ENCODE measurements at places on chromosomes 5 and 9. TPM values are rescaled to one million over a fixed set of nuclear protein-coding genes. Genes with fewer than 3 reads are reported as not detected.

The SETD9 gene
- 7.1 TPM for total RNA-seq

The LCN10 gene
- 0.15 TPM for total RNA-seq

The CDH18 gene
- not detected for total RNA-seq

The MSH3 gene
- total RNA-seq, result 12.3 TPM

The BHMT2 gene
- total RNA-seq, result 374 TPM

The FBXW2 gene
- 46.2 TPM for total RNA-seq

The APBB3 gene
- 14.1 TPM for total RNA-seq

The GRIA1 gene
- total RNA-seq, result not detected

The CAMSAP1 gene
- total RNA-seq, result 10.7 TPM

The RNF183 gene
- 0.20 TPM for total RNA-seq

The IFNA2 gene
- total RNA-seq, result not detected

The CD72 gene
- total RNA-seq, result 0.93 TPM

DNA sequence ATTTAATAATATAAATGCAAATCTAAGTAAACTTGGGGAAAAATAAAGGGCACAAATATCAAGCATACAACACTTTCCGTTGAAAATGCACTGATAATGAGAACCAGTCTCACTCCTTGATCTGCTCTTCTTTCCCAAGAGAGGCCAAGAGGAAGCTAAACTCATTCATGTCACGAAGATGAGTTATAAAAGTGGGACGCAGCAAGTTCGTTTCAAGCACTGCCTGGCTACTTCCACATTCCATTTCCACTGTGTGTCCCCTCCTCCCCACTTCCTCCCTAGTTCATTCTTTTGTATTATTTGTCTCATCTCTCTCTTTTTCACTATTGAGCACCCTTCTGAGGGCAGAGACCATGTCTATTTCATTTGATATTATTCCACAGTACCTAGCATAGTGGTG lies 158.1 kb downstream of the SLC24A2 start:
- DNase-seq, result no peak

- DNase-seq, result no peak
These were observed 144.8 kb downstream of the NR3C1 start for GRCh38 chr5:143258559-143259253.

DNA sequence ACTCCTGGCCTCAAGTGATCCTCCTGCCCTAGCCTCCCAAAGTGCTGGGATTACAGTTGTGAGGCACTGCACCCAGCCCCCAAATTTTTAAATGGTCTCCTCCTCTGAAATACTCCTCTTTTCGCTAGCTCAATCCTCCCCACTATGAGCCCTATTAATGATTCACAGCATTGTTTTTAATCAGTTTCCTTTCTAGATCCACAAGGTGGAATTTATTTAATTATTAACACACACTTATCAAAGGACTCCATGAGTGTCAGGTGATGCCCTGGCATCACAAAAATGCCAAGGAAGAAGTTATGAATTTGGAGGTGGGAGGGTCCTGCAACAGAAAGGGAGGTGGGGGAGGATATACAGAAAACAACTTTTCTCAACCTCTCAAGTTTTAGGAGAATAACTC lies 806.5 kb downstream of the PRELID2 start:
- DNase-seq, result no peak

GRCh38 chr9:98149422-98149821 lies 30.4 kb upstream of the TRIM14 start:
- no peak for DNase-seq

DNA sequence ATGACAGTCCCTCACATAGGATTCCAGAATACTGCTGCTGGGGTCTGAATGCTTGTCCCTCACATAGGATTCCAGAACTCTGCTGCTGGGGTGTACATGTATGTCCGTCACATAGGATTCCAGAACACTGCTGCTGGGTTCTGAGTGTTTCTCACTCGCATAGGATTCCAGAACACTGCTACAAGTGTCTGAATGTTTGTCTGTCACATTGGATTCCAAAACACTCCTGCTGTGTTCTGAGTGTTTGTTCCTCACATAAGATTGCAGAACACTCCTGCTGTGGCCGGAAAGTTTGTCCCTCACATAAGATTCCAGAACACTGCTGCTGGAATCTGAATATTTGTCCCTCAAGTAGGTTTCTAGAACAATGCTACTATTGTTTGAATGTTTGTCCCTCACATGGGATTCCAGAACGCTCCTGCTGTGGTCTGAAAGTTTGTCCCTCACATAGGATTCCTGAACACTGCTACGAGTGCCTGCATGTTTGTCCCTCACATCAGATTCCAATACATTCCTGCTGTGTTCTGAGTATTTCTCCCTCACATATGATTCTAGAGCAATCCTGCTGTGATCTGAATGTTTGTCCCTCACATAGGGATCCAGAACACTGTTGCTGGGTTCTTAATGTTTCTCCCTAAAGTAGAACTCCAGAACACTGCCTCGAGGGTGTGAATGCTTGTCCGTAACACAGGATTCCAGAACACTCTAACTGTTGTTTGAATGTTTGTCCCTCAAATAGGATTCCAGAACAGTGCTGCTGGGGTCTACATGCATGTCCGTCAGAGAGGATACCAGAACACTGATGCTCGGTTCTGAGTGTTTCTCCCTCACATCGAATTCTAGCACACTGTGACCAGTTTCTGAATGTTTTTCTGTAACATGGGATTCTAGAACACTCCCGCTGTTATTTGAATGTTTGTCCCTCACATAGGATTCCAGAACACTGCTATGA lies 200.4 kb downstream of the FOXD4L6 start:
- no peak for DNase-seq

DNA sequence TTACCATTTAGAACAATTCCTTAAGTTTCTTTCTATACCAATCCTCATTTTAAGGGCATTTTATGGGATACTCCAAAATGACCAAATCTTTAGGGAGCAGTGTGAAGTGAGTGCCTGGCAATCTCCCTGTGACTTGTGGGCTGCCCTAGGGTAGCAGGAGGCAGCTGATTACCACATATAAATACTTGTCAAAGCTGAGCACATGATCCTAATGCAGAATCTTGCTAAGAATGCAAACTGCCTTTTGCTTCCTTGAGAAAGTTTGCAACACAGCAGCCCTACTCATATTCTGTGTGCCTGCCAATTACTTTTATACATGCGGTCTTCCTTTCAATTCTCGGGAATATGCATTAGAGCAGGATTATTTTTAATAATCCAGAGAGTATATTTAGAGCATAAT lies 18.2 kb upstream of the NREP start:
- DNase-seq, result no peak

GRCh38 chr5:42483472-42484154 lies 60.4 kb downstream of the GHR start:
- DNase-seq, result no peak

GRCh38 chr5:64685866-64686265 lies 4.4 kb upstream of the SHISAL2B start:
- DNase-seq, result no peak

DNA sequence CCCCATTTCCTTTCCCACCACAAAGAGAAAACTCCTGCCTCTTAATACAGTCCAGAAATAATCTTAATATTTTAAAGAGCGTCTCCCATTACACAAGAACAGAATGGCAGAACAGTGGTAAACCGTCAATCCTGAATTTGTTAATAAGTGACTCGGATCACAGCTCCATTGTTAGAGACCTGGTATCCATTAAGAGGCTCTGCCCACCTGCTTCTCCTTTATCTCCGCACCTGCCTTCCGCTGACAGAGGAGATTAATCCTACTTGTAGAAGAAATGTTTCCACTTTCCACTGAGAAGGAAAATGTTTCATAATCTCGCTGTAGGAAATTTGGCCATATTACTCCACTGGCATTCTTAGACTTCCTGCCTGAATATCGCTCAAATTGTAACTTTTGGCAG lies 1493.2 kb downstream of the MAT2B start:
- no peak for DNase-seq

DNA sequence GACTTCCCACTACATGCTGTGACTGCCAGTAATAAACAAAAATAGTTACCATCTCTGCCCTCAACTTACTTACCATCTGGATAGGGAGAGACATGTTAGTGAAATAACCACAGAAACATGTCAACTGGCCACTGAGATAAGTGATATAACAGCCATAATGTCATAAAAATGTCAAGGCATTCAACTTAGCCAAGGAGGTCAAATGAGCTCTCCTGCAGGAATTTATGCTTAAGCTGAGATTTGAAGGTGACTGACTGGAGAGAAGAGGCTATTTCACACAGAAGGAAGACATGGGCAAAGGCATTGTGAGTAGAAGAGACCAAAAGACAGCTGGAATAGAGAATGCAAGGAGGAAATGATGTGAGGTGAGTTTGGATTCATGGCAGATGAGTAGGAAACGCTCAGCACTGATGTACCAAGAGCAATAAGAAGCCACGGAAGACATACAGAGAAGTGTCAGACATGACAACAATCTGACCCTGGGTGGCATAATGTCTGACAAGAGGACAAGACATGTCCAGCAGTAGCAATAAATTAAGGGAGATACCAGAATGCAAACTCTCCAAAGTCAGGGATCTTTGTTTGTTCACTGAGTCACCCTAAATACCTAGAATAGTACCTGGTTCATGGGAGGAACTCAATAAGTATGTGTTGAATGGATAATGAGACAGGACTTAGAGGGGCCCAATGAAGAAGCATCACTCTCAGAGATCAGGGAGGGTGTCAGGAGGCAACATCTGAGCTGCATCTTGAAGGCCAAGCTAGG lies 318.8 kb downstream of the ACTL7B start:
- DNase-seq, result no peak

DNA sequence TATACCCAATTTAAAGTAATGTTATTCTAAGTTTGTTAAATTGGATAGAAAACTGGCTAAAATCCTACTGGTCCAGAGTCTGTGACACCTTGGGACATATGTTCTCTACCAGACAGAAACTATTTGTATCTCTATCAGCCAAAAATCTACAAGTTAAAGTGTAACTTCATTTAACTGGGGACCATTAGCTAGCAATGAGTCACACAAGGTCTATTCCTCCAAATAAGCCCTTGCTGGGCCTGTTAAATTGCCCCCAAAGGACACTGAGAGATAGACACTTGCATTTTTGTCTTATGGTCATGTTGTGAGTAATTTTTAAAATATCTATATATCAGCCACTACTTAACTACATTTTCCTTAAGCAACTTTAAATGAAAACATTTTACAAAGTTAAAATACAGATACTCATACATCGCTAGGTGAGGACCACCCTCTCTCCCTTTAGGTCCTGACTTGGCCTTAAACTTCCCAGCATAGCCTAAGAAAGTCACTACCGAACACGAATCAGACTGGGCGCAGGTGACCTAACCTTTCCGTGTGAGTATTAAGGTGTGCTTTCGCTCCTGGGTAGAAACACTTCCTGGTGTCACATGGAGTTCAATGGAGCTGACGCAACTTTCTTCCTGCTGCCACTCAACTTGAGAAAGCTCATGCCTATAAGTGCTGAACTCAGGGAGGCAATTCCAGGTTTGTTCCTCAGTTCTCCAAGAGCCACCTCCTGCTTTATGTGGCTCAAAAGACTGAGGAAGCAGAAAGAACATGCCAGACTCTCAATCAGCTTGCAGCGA lies 249.1 kb downstream of the DIRAS2 start:
- DNase-seq, result no peak

GRCh38 chr9:79768194-79768593 lies 196.4 kb downstream of the TLE4 start:
- no peak for DNase-seq

DNA sequence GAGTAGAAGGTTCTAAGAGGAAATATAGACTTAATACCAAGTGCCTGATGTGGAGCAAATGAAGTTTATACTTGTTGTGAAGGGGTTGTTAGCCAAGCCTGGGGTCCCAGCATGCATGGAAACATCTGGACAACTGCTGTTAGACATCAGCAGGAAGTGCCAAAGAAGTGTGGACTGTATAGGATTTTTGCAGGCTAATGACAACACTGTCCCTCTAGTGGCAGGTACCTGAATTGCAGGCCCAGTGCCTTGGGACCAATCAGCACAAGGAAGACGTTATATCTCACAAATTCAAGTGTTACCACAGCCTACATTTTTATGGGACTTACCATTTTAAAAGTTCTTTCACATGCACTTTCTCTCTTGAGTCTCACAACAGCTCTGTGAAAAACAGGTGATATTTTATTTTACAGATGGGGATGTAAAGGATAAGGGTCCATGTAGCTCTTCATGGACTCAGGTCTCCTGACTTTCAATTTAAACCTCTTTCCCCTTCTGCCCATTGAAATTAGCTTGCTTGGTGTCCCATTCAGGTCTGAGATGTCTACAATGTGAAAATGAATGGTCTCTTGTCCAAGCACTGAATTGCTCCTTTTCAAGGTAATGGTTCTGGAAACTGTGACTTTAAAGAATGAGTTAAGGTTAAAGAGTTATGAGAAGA lies 89.0 kb upstream of the MAP1B start:
- peak; percentile 48 for DNase-seq

- no peak for DNase-seq
These were observed 74.1 kb upstream of the FSD1L start for GRCh38 chr9:105373723-105374122.

DNA sequence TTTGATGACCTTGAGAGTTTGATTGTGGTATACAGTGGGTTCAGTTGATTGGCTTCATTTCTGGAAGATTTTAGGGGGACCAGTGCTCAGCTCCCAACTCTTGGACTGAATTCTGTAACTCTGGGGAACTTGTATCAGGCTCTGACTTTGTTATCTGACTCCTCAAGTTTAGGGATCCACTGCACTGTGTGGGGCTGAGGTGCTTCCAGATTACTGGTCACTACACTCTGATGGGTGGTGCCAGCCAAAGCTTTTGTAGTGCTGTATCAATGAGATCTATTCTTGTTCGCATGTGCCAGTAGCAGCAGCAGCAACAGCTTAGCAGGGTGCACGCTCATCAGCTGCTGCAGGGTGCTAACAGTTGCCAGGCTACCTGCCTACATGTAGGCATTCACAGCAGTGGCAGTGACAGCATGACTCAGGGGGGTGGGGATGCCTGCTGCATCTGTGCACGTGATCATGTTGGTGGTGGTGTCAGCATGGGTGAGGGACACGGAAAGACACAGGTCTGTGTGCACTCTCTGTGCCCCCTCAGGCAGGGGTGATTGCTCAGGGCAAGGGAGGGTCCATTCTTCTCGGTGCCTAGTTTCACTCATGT lies 438.8 kb upstream of the SEMA6A start:
- DNase-seq, result no peak

- DNase-seq, result no peak
These were observed 812 bp downstream of the CETN3 start for GRCh38 chr5:90408571-90409317.

DNA sequence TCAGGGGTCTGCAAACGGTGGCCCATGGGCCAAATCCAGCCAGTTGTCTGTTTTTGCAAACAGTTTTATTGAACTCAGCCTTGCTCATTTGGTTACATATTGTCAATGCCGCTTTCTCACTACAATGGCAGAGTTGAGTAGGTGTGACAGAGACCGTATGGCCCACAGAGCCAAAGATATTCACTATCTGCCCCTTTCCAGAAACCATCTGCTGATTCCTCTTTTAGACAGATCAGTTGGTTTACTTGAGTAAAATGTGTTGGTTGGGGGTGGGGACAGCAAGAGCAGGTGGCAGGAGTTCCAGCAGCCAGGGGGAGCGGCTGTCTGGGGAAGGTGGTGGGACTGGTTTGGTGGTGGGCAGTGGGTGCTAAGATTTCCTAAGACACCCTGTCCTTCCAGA lies 54.8 kb downstream of the COL27A1 start:
- DNase-seq, result no peak

DNA sequence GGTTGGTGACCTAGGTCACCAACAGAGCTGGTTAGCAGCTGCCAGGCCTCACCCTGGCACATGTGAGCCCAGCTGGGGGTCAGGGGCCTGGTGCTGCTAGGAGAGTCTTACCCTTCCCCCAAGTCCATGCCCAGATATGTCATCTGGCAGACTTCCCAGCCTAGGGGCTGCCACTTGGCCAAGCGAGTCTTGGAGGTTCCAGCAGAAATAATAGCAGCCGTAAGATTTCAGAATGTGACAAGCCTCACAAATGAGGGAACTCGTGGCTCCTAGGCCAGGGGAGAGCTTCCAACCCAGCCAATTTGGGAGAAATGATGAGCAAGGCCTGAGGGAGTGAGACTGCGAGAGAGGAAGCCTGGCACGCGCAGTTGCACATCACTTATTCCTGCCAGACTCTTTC lies 11.1 kb downstream of the URM1 start:
- no peak for DNase-seq

All from left lobe of liver (tissue), 2 donors.